A172 (cell line): ENCODE measurements at places on chromosomes 4 and X. TPM values are rescaled to one million over a fixed set of nuclear protein-coding genes. Genes with fewer than 3 reads are reported as not detected.
A peak's percentile ranks its signal among the peaks of the same experiment; 100 is the strongest.

- DNase-seq = no peak
These were observed at the start of gene SOWAHD for GRCh38 chrX:119757979-119758730. SOWAHD (plus strand) TSS chrX:119758588; CDS start chrX:119758668, 80 bp downstream.

- DNase-seq = no peak
These were observed 48.8 kb downstream of the CLDN34 start for GRCh38 chrX:10015723-10016518.

DNA sequence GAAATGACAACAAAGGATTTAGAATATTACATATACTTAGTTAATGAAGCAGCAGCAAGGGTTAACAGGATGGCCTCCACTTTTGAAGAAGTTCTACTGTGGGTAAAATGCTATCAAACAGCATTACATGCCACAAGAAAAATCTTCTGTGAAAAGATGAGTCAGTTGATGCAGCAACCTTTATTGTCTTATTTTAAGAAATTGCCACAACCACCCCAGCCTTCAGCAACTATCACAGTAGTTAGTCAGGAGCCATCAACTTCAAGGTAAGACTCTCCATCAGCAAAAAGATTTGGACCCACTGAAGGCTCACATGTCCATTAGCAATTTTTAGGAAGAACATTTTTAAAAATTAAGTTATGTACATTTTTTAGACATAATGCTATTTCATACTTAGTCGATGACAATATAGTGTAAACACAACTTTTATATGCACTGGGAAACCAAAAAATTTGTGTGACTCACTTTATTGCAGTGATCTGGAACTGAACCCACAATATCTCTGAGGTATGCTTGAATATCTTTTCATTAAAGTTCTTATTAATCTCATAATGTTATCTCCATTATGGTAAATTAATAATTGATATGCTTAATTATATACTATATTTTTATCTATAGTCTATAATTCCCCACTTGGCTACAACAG, 81.2 kb downstream of the SPCS3 start:
- DNase-seq = peak; percentile 84

DNA sequence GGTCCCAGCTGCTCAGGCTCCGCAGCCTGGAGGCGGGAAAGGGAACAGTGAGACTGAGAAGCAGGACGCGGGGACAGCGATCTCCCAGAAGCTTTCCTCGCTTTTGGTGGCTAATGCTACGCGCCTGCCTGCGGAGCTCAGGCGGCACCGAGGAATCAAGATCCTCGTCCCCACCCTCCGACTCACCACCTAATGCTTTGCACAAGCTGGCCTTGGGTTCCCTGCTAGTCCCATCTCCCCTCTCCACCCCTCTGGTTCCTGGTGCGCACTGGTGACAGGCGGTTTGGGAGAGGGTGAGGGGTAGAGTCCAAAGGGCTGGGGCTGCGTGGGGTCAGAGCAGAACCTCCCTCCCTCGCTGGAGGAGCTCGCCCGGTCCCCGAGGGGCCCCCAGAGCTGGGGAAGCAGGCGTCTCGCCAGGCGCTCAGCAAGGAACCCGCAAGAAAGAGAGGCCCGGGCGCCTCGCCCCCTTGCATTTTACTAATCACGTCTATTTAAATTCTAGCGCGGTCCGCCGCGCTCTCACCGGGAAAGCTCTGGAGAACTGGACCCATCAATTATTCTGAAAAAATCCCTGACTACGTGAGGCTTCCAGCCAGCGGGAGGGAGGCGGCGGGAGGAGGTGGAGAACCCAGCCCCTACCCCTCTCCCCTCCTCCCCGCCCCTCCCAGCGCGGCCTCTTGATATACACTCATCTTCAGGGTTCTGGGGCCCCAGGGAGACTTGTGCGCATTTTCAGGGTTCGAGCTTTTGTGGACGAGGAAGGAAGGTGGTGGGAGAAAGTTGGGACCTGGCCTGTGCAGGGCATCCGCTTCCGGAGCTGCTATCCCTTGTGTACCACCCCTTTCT, 9.1 kb downstream of the POU4F2 start:
- no peak for DNase-seq

GRCh38 chr4:16467061-16467460, 240.8 kb upstream of the TAPT1 start:
- DNase-seq = no peak

GRCh38 chr4:155900381-155900780, 3.1 kb upstream of the TDO2 start:
- DNase-seq = peak; percentile 96

LDB2 gene
- total RNA-seq = not detected in 2 replicates

INTU gene
- total RNA-seq = 2.9 and 3.3 TPM in 2 replicates

ANK2 gene
- total RNA-seq = 21.2 and 25.6 TPM in 2 replicates
